ENCODE measurements at places on chromosomes 16 and 17.
A peak's percentile ranks its signal among the peaks of the same experiment; 100 is the strongest.

- no peak for DNase-seq
Observed at GRCh38 chr16:75206749-75207451, at the start of gene CTRB2. TSS of gene CTRB2 (minus strand) at chr16:75207161. CDS start at chr16:75207141, 20 bp downstream.

GRCh38 chr16:86775511-86775921 is 197.2 kb downstream of the FOXL1 start:
- no peak for DNase-seq

GRCh38 chr16:8880839-8881510 is 1.2 kb upstream of the LITAFD start:
- no peak for DNase-seq

- DNase-seq = no peak
Observed at GRCh38 chr17:80603396-80603795, 58.8 kb downstream of the RPTOR start.

GRCh38 chr16:77555791-77556190 is 121.0 kb upstream of the ADAMTS18 start:
- DNase-seq = no peak

- DNase-seq = no peak
Observed at GRCh38 chr17:40993839-40994238, at the start of gene KRTAP3-3. TSS of gene KRTAP3-3 (minus strand) at chr17:40994164. CDS start at chr17:40994097, 67 bp downstream.

- no peak for DNase-seq
Observed at GRCh38 chr17:27533874-27534815, 77.9 kb downstream of the KSR1 start.

DNA sequence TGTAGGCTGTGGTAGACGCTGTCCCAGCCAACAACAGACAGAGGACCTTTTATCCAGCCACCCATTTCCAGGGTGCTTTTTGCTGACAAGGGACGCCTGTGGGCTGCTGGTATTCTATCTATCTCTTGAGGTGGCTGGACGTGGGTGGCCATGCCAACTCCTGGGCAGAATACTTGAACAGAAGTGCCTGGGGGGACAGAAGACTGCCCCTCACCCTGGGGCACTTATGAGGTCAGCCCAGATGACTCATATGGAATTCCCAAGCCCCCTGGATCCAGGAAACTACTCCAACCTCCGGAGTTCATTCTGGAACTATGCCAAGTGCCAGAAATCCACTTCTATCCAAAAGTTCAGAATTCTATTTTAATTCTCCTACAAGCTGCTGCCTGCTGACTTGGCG is 61.3 kb downstream of the CDRT4 start:
- no peak for DNase-seq

- no peak for DNase-seq
Observed at GRCh38 chr17:50681263-50682200, 26.2 kb downstream of the ANKRD40 start.

GRCh38 chr17:15464231-15464985 is 3.0 kb downstream of the CDRT4 start:
- no peak for DNase-seq

GRCh38 chr17:8754890-8755289 is 3.5 kb downstream of the SPDYE4 start:
- DNase-seq = no peak

DNA sequence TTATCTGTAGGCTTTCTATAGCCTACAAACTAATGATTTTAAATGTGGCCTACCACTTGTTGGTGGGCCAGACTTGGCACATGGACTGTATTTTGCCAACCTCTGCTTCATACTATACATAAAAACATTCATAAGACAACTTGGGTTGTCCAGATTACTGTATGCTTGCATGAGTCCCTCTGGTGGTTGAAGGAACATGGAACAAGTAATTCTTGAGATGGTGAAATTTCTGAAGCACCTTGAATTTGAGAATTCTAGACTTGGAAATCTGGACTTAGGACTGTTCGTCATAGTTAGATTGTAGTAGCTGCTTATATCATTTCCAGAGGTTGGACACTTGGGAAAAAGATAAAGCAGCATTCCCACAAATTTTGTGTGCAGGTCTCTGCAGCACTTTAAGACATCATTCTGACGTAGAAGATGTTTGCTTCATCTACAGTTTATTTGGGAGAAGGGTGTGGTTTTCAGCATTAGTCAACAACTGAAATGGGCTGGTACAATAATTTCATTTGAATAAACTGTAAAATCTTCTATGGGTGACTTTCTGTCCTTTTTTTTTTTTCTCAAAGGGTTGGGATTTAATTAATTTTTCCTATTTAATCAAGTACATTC is 31.2 kb downstream of the NFATC3 start:
- no peak for DNase-seq

DNA sequence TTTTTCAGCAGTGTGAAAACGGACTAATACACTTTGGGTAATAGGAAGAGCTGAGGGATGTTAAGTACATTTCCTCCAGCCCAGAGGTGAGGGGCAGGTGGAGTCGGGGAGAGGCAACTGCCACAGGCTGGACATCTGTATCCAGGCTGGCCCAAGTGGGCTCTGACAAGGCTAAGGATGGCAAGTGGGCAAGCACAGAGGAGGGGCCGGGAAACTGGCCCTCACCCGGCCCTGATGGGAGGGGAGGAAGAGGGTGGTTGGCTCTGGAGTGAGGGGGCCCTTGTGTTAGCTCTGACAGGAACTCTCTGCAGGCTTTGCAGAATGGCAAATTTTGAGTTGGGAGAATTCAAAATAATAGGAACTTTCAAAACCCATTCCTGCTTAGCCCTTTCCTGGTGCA is 251.0 kb upstream of the TNRC6C start:
- DNase-seq = no peak

- DNase-seq = peak; percentile 58
Observed at GRCh38 chr17:8210761-8211458, 535 bp upstream of the AURKB start.

- DNase-seq = no peak
Observed at GRCh38 chr16:23941963-23942564, 106.3 kb downstream of the PRKCB start.

DNA sequence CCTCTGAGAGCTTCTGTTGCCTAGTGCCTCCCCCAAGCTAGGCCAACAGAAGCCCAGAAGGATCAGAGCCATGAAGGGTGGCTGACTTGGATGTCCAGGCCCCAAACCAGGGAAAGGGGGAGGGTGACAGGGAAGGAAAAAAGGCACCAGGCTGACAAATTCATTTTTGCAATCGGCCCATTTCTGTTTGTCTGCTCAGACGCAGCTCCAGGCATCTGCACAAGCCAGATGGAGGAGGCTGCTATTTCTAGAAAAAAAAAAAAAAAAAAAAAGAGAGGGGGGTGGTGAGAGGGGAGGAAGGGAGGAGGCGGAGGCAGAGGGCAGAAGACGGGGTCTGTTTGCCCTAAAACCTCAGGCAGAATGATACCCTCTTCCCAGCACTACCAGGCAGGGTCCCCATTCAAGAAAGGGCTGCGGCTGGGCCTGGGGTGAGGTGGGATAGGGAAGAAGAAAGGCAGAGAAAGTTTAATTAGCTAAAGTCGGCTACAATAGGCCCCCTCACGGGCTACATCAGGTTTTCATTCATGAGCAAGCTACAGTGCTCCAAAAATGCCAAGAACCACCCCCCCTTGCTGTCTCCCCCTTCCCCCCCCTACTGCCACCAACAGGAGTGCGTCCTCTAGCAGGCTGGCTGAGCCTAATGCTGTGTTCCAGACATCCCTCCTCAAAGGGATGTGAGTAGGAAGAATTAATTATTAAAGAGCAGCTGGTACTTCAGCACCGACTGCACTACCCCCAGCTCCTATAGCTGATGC is 2.4 kb downstream of the HDAC5 start:
- no peak for DNase-seq

GRCh38 chr16:57196286-57196685 is 10.2 kb downstream of the RSPRY1 start:
- DNase-seq = no peak

DNA sequence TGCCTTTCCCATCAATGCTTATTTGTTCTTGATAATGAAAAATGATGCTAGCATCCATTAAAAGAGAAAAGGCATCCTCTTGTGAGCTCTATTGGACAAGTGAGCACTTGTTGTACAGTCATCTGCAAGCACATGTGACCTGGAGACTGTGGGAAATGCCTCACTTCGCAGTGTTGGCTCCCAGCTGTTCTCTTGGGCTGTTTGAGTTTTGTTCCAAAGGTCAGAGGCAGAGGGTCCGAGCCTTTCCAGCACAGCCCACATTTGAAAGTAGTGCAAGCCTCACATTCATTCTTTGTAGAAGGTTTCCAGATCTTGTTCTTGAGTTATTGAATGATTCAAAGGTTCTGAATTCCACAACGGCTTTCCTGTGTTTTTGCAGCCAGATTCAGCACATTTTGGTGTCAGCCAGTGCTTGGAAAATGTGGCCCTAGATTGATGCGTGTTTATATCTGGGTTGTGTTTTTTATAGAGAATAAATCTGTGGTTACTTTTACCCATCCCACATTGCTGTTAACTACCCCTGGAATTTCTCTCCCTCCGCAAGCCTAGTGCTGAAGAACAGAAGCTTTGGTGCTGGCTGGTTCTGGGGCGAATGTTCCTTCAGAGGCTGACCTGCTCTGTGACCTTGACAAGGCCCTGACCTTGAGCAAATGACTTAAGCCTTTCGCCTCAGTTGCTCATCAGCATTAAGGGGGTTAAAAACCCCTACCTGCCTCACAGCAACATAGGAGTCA is 49.8 kb downstream of the CDH1 start:
- DNase-seq = no peak

DNA sequence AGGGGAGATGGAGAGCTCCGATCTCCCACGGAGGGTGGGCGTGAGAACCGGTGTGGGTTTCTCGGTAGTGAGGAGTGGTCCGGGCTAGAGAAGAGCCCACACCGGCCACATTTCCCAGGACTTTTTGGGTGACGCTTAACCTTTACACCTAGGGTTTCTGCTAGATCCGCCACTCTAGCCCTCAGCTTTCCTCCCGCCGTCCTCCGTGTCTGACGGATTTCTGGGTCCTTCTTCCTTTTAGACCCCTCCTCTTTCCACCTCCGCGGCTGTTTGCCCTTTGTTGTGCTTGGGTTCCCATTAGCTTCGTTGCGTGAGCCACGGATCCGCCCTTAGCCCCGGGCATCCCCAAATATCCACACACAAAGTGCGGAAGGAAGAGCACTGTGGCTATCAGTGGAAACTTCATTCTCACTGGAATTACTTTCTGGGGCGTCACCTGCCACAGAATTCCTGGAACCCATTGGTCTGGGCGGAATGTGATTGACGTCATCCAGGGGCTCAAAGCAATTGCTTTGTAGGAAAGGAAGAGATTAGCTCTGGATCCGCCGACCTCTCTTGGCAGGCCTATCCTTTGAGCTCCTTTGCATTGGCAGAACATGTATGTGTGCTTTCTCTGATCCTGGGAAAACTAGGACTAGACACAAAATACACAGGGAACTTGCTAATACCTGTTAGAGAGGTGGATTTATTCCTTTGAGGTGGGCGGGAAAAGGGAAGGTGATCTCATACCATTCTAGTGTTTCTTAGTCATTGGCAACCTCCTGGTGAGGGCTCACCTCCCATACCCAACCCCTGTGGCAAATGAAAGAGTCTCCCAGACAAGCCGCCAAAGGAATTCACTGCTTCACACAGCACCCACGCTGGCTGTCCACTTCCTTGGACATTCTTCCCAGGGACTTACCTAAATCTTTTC is 654 bp downstream of the TNFAIP1 start:
- DNase-seq = peak; percentile 49

DNA sequence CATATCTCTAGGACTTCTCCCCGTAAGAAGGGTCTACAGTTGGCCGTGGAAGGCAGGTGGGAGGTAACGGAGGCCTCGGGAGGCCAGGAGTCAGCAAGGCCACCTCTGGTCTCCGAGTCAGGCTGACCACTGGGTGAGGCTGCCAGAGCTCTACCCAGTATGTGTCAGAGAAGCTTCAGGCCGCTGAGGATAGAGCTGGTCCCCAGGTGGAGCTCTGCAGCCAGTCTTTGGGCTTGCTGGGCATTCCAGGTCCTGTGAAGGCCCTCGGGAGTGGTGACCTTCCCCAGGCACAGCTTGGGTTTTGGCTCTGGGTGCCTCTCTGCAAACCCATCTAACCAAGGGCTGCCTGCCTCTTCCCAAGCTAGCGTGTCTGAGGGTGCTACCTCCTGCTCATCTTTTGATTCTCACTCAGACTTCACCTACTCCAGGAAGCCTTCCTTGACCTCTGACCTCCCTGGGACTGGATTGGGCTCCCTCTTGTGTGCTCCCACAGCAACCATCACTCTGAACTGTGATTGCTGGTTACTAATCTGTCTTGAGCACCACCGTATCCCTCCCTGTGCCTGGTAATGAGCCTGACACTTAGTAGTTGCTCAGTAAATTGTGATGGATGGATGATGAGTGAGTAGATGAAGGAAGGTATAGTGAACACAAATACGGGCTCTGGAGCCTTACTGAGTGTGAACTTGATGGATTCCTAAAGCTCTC is 22.3 kb downstream of the RHBDL3 start:
- DNase-seq = no peak

DNA sequence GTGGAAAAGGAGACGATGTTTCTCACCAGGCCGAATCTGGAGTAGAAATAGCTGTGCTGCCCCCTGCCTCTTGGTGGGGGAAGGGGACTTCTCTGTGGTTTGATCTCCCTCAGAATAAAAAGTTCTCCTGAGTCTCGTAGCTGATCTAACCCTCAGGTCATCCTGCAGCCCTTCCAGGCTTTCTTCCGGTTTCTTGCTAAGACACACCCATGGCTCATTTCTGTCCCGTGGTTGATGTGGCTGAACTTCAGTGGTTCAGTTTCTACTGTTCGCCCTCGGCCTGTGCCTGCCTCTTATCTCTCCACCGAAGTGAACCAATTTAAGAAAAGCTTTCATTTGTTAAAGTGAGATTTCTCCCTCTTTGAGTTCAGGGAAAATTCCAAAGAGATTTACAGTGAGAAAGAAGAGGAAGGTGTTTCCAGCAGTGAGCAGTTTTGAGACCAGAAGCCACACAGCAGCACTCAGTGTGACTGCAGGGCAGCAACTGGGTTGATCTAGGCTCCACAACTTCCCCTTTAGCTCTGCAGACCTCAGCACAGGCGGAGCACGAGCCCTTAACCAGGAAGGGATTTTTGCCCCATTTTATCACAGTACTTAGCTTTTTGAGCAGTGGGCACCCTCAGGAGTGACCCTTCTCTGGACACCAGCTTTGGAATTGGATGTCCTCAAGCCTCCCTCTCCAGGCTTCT is 34.9 kb upstream of the CACNG5 start:
- no peak for DNase-seq

GRCh38 chr17:47159315-47159714 is 29.8 kb downstream of the CDC27 start:
- DNase-seq = no peak

GRCh38 chr16:69286941-69287713 is 24.0 kb upstream of the VPS4A start:
- peak; percentile 38 for DNase-seq

- no peak for DNase-seq
Observed at GRCh38 chr16:76343769-76344168, 66.6 kb downstream of the CNTNAP4 start.

DNA sequence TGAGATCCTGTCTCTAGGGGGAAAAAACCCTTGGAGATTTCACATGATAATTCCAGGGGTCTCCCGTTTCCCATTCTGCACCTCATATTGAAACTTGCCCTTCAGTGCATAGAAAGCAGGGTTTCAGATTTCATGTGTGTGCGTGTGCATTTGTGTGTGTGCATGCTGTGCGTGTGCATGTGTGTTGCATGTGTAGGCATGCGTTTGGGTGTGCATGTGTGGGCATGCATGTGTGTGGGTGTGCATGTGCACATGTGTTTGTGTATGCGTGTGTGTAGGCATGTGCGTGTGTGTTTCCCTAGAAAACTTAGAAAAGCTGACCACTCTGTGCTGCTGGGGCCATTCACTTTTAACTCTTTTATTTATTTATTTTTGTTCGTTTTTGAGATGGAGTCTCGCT is 40.0 kb downstream of the IL21R start:
- DNase-seq = peak; percentile 16

GRCh38 chr17:36791150-36791941 is 145.9 kb upstream of the LHX1 start:
- no peak for DNase-seq

Measured in activated T-cell treated with anti-CD3 and anti-CD28 coated beads, Interleukin-2, amount 50 U/mL, for 24 hours (primary cell).